NCI-H2107 (cell line): ENCODE measurements at places on chromosomes 2 and 18.

GRCh38 chr2:120999377-121000097 is 263.9 kb downstream of the GLI2 start:
- DNase-seq = no peak

DNA sequence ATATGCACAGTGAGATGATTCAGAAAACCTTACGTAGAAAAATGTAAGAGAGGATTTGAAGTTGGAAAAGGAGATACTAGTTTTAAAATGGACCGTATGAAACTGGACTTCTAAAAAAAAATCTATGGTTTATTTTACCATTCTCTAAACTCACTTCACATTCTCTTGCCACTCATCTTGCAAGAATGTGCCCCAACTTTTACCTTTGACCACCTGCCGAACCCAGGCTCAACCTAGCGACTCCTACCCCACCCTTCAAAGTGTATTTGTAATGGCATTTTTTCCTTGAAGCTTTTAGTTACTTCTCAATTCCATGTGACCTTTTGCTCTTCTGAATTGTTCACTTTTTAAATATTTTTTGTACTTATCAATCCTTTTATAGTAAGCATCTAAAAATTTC is 160.8 kb downstream of the PHLPP1 start:
- DNase-seq = no peak

DNA sequence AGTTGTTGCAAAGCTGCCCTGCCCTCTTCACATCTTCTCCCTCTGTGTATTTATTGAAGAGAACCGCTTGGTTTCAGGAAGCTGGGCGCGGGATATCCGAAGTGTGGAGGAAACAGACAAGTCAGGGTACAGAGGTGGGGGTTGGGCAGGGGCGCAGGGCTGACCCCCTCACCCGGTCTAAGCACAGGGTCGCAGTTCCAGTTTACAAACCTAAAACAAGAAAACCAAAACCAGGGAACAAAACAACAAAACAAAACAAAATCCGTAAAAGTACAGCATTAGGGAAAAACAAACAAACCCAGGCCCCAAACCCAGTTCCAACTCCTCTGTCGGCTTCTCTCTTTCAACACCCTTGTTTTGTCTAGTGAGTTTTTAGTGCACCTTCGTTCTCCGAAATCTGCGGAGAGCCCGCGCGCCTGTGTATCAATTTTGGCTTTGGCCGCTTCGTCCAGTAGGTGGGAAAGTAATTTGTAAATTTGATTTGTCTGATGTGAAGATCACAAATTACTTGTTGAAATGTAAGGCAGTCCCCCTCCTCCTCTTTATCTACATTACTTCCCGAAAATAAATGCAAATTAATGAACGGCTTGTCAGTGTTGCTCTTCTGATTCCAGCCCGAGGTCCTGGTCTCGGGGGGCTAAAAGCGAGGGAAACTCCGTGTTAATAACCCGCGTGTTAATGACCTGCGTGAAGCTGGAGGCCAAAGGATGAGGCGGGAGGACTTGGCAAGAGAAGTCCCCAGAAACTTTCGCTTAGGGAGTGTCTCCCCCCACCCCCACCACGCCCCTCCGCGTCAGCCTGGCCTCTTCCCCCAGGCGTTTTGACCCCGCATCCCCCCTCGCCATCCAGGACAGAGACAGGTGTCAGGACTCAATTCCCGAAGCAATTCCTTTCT is 6.9 kb downstream of the OTX1 start:
- DNase-seq = no peak

DNA sequence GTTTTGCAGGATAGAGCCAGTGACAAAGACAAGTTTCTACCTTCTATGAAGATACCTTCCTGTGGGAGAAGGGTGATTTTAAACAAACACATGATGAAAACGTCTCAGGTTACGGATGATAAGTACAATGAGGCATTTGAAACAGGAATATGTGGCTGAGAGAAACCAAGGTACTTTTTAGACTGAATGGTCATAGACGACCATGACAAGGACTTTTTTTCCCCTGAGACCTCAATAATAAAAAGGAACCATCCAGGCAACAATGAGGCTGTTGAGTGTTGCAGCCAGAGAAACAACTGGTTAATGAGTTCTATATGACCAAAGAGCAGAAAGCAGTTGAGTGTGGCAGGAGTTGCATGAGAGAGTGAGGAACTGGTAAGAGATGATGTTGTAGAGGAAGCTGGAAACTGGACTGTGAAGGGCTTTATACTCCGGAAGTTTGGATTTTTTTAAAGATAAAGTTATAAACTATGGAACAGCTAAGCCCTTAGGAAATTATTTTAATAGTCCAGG is 306.1 kb upstream of the CYRIA start:
- DNase-seq = no peak

DNA sequence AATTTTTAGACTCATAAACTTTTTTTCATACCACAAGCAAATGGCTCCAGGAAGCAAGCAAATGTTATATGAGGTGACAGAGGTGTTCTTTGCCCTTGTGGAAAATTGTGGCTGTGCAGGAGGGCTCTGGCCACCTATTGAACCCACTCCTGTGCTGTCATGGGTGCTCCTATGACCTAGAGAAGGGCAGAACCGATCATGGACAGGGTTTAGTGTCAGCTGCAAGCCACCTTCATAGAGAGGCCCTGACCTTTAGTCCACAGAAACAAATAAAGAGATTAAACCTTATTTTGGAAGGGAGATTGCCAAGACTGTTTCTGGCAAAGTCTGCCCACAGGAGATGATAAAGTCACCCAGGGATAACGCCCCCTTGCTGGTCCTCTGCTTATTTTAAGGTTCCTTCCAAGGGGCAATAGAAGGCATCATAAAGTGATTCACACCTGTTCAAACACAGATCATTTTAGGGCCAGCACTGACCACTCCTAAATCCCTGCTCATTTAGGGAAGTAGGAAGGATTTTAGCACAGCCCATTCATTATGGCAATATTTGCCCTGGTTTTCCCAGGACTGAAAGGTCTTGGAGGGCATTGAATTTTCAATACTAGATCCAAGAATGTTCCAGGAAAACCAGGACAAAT is 26.1 kb upstream of the STAT4 start:
- DNase-seq = no peak

DNA sequence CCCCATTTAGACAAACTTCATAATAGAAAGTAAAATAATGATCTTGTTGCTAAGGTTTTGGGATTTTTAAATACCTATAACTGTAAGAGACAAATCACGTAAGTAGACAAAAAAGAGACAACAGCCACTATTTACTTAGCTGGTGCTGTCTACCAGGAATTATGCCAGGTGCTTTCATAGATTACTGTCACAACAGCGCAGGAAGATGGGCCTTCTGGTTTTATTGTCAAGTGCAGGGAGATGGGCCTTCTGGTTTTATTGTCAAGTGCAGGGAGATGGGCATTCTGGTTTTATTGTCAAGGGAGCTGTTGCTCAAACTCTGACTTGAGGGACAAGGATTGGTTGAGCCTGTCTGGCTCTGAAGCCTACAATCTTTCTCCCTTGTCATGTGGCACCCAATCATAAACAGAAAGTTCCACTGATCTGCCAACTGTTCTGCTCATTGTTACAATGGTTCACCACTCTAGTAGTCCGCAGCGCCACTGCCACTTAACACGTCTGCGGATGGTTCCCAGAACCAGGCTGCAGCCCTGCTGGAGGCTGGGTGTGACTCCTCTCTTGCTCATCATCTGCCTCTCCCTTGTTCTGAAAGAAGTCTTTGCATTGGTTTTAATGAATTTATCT is 95.0 kb downstream of the RNF144A start:
- DNase-seq = no peak

DNA sequence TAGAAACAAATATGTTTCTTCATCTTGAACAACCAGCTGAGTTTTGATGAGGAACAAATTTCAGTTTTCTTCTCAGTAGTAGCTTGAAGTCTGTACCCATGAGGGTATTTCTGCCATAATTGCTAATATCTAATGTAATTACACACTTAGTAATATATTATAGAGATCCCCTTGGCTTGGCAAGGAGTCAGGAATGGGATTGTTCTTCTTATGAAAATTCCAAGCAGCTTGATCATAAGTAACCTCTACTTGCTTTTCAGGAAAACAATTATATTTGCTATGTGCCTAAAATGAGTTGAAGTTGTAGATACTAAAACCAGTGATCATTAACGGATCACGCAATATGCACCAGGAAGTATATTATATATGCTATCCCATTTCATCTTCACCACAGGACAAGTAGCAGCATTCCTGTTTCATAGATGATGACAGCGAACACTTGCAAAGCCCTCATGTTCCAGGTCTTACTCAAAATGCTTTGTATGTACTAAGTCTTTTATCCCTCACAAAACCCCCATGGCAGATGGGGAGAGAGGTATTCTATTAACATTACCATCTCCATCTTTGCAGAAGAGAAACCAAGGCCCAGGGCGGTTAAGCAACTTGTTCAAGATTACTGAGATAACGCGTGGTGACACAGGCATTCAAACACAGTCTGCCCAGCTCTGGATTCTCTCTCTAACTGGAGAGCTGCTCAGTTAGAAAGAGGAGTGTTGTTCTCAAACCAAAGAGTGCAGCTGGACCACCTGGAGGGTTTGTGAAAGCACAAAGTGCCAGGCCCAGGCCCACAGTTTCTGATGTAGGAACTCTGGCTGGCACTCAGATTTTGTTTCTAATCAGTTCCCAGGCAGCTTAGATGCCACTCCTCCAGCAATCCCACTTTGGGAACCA is 21.8 kb upstream of the RGPD4 start:
- no peak for DNase-seq

DNA sequence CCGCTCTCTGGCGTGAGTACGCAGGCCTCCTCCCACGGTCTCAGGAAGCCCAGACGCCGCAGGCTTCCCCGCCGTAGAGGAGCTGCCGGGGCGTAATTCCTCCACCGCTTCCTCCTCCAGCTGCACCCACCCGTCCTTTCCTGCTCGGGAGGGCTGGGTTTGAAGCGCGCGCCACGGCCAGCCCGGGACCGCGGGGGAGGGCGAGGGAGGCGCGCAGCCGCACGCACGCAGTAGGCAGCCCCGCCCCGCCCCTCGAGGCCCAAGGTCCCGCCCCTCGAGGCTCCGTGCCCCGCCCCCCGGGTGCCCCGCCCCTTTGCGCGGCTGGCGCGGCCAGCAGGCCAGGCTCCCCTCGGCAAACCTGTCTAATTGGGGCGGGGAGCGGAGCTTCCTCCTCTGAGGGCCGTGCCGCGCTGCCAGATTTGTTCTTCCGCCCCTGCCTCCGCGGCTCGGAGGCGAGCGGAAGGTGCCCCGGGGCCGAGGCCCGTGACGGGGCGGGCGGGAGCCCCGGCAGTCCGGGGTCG is at the start of gene MALT1:
Gene MALT1, plus strand, starts transcription at position 355 of the 521 bp plus-strand sequence. CDS start 179 bp downstream, outside the sequence.
- DNase-seq = peak; percentile 94

DNA sequence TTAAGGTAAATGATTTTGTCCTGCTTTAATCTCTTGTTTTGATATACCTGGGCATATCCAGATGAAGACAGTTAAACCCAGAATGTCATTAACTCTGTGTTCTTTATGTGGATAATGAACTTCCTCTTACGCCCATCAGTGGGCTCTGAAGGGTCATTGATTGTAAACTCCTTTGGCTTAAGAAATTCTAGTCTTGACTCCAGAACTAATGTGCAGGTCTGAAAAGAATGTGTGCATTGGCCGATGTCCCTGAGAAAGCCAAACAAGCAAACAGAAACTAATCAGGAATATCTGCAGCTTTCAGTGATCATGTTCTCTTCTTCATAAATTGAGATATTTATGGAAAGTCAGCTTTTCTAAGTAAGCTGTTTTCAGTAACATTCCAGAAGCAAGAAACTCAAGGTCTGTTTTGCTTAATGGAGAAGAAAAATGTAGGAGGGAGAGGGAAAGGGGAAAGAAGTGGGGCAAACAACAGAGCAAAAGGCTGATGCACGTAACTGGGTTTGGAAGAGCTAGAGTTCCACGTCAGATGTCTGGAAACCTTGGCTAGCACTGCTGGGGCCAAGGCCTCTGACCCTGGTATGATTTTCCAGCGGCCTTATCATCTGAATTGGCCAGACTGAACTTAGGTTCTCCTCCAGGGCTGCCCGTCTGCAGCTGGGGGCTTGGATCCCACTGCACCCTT is 61.3 kb upstream of the FHL2 start:
- DNase-seq = no peak
